ENCODE measurements at places on chromosomes 7 and 10.

GRCh38 chr10:78991187-78991586 lies 77.6 kb upstream of the ZMIZ1 start:
- DNase-seq: peak; percentile 28

DNA sequence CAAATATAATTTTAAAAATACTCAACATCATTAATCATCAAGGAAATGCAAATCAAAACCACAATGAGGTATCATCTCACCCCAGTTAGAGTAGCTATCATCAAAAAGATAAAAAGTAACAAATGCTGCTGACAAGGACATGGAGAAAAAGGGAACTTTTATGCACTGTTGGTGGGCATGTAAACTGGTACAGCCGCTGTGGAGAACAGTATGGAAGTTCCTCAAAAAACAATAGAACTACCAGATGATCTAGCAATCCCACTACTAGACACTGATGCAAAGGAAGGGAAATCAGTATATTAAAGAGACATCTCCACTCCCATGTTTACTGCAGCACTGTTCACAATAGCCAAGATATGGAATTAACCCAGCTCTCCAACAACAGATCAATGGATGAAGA lies 384.5 kb downstream of the PLXDC2 start:
- no peak for DNase-seq

- DNase-seq: no peak
Measured at GRCh38 chr7:29563590-29564495, at the start of gene PRR15. Gene PRR15, plus strand, starts transcription at chr7:29563835. Its CDS starts 2,495 bp downstream, at chr7:29566330.

- DNase-seq: no peak
Measured at GRCh38 chr10:44934416-44935200, 23.5 kb downstream of the TMEM72 start.

DNA sequence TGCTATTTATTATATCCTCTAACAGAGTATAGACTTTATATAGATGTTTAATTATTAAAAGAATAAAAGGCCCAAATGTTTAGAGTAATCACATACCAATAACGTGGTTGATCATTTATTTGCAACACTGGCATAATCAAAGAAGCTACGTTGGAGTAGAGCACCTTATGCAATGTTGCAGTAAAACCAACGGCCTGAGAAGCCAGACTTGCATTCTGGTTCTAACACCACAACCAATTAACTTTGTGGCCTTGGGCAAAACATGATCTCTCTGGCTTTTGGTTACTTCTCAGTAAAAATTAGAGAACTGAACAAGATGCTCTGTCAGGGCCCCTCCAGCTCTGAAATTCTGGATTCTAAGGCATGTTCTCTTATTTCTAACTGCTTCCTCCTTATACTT lies 476.2 kb downstream of the GRM8 start:
- no peak for DNase-seq

- no peak for DNase-seq
Measured at GRCh38 chr7:139855498-139856270, 26.6 kb downstream of the TBXAS1 start.

DNA sequence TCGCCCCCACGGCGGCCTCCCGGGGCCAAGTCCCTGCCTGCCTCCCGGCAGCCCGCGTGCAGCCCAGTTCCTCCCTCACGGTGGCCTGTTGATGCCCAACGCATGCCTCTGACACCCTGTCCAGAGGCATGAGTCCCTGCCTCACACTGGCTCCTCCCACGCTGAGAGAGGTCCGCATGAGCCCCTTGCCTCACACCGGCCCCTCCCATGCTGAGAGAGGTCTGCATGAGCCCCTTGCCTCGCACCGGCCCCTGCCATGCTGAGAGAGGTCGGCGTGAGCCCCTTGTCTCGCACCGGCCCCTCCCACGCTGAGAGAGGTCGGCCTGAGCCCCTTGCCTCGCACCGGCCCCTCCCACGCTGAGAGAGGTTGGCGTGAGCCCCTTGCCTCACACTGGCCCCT lies 59.9 kb downstream of the CCDC201 start:
- no peak for DNase-seq

- DNase-seq: no peak
Measured at GRCh38 chr10:55653531-55653930, 707.5 kb downstream of the ZWINT start.

DNA sequence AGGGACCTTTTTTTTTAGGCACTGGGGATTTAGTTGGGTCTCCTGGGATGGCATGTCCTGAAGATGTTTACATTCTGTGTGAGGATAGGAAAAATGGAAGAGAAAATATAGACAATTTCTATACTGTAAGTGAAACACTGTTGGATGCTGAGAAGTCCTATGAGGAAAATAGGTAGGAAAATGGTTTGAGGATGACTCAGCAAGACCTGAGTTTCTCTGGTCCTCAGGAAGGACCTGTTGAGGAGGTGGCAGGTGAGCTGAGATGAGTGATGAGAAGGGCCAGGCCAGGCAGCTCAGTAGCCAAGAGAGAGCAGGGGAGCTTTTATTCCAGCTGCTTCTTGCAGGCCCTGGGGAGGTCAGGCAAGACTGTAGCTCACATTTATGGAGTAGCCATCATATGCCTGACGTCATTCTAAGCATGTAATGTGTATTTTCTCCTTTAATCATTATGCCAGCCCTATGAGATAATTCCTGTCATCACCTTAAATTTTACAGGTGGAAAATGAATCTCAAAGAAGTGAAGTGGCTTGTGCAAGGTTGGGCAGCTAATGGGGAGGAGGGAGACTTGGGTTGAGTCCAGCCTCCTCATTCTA lies 19.1 kb upstream of the LRRC18 start:
- no peak for DNase-seq

DNA sequence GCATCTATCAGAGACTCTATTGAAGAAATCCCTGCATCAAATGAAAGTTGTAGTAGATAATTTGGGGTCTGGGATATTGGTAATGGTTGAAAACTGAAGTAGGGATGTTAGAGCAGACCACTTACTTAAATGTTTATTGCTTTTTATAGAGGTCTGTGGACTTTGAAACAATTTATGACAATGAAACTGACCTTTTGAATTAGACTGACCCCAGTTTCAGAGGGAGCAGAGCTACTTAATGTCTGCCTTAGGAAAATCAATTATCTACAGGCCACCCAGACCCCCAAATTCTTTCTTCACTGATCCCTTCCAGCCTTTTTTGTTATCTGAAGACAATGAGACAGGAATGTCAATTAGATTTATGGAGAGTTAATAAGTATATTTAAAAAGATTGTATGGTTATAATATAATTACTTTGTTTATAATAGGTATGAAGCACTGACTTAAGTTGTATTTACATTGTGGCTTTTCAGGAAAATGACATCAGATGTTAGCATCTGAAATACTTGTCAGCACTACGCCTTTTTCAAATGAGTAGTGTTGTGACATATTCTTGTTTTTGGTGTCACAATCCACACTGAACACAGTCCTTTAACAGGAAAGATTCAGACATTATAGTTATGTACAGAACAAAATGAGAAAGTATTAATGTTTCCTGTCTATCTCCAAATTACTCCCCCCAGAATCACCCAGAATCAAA lies 13.9 kb downstream of the MGAM2 start:
- DNase-seq: no peak

GRCh38 chr10:75335983-75336382 lies 65.6 kb downstream of the ZNF503 start:
- no peak for DNase-seq

DNA sequence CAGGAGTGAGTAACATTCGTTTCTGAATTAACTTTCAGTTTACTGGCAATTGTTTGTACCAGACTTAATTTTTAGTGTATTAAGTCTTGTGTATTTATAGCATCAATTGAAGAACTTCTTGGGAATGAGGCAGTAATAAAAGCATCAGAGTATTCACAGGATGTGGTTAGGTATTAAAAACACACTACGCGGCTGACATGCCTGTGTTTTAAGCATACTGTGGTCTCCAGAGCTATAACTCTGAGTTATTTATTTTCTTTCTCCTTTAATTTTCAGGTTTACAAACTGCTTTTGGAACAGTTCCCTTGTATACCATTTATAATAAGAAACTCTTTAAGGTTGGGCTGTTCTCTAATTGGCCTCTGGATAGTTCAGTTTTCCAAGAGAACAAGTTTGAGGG lies 626.1 kb upstream of the NRG3 start:
- no peak for DNase-seq

DNA sequence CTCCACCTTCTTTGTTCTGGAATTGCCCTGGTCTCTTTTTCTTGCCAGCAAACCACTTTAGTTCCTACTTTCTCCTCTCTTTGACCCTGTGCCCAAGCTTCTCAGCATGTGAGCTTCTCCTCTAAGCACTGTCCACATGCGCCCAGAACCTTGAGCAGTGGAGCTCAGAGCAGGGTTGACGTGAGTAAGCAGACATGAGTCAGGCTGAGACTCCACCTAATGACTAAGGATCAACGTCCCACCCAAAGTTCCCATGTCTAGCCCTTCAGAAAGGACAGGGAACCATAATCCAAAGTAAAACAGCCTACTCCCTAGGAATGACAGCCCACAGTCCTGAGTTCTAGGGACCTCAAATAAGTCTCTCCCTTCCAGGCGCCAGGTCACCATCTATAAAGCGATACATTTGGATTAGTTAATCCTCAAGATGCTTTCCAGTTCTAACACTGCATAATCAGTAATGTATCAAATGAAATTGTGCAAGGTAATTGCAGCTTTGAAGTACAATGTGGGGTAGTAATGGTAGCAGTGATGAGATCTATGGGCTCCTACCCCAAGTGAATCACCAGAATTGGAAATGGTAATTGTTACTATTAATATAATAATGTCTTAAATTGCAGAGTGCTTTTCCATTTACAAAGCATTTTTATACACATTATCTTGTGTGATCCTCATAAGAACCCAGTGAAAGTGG lies 44.5 kb downstream of the KCNMA1 start:
- peak; percentile 84 for DNase-seq

DNA sequence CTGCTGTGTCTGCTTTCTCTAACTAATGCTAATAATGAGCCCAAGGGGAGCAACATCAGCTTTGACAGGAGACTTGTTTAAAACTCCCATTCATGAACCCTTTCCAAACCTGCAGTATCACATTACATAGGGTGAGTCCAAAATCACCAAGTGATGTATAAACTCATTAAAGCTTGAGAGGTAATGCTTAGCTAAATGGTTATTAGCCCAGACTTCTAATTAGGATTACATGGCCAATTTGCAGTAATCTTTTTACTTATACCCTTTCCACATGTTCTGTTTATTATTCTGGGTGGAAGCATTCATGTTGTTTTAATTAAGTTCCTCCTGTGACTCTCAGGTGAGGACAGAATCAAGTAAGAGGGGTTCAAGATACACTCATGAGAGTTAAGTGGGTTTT lies 17.5 kb downstream of the ZNF138 start:
- no peak for DNase-seq

- DNase-seq: no peak
Measured at GRCh38 chr7:44060091-44060947, 5.0 kb downstream of the PGAM2 start.

DNA sequence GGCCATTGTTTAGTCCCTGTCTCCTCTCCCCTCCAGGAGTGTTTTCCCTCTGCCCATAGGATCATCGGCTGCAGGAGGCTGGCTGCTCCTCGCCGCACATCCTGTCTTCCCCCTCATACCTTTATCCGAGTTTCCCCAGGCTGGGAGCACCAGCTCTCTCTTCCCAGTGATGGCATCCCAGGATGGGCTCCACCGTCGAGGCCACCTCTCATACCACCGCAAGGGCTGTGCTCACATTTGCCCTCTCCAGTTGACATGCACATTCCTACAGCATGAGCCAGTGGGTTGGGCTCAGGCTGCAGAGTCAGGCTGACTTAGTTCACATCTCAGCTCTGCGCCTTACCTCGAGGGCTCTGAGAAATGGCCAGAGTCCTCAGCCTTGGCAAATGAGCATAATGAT lies 12.1 kb downstream of the HKDC1 start:
- peak; percentile 65 for DNase-seq

- no peak for DNase-seq
Measured at GRCh38 chr10:64134676-64135075, 613.5 kb downstream of the REEP3 start.

GRCh38 chr10:127921075-127921752 lies 14.3 kb downstream of the PTPRE start:
- DNase-seq: no peak

DNA sequence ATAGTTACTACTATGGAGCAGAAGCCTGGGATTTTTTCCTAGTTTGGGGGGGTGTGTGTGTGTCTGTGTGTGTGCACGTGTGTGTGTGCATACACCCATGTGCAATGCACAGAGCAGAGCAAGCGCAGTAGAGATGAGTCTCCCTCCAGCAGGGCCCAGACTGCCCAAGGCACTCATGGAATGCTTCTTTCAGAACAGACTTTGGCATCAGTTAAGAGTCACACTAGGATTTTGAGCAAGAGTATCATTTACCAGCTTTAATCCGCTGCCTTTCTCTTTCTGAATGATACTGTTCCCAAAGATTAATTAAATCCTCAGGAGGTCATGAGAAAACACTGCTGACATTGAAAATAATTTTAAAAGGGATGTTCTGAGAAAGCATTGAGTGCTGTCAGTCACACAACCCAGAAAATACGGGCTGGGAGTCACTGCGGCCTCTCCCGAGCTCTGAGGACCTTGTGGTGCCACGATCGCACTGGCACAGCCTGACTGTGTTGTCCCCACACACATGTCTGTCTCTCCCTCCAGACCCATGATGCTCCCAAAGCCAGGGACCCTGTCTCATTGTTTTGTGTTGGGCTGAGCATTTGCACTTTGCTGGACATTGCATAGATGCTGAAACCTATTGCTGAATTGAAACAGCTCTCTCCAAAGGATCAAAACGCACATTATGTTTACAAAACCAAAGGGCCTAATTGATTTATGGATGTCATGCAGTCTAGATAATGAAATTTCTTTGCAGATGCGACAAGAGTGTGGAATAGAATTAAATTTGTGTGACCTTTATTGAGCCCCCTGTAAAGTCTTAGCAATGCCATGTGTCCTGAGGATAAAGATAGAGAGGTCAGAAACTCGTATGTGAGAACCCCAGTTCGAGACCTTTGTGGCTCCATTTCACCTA lies 54.7 kb upstream of the FIGNL1 start:
- no peak for DNase-seq

GRCh38 chr7:116836048-116836447 lies 26.3 kb upstream of the CAPZA2 start:
- DNase-seq: no peak

GRCh38 chr10:6891924-6892323 lies 311.8 kb upstream of the PRKCQ start:
- no peak for DNase-seq

DNA sequence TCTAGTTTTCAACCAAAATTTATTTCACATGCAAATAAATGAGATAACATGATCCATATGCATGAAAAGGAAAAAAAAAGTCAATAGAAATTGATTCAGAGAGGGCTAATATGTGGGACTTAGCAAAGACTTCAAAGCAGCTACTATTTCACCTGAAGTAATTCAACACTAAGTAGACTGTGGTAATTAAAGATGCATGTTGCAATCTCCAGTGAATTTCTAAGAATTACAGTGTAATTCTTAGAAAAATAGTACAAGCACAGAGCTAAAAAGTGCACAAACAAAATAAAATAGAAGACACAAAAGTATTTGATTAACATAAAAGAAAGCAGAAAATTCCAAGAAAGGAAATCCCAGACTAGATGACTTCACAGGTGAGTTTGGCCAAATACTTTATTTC lies 25.7 kb downstream of the GPR22 start:
- DNase-seq: no peak

- peak; percentile 66 for DNase-seq
Measured at GRCh38 chr10:59678884-59679301, 30.8 kb downstream of the SLC16A9 start.

GRCh38 chr7:90568213-90568612 lies 27.9 kb upstream of the CDK14 start:
- DNase-seq: no peak

- DNase-seq: no peak
Measured at GRCh38 chr7:106778656-106779250, 86.3 kb upstream of the PIK3CG start.

- DNase-seq: no peak
Measured at GRCh38 chr10:103562383-103562782, 68.9 kb downstream of the NEURL1 start.

All from HS-5 (cell line).